ENCODE measurements at places on chromosomes 3 and 15.

DNA sequence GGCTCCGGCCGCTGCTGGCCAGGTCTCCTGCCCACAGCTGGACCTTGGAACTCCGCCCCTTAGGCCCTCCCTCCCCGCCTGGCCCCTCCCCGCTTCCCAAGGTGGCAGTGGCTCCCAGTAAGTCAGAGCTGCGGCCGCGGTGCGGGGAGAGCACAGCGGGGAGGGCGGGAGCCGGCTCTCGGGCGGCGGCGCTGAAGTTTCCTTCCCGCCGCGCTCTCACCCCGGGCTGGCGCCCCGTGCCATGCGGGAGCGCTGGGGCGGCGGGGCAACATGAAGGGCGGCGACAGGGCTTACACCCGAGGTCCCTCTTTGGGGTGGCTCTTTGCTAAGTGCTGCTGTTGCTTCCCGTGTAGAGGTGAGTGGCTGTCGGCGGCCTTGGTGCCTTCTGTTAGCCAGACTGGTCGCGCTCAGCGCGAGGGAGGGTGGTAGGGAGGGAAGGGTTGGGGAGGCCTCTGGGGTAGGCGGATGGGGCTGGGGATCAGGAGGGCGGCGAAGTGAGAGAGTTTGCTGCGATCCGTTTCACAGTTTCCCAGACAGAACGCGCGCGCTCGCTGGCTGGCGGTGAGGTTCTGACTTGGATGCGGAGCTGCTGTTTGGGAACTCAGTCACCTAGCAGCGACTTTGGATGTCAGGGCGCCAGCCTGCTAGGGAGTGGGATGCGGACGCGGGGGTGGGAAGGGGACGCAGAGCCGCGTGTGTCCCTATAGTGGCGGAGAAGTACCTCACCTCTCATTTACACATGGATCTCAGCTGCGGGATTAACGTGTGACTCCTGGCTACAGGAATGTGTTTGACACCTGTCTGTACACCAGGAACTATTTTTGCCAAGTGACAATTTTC lies 145.5 kb upstream of the UMPS start:
- no peak for DNase-seq

- DNase-seq, result no peak
Measured at GRCh38 chr15:76206325-76206976, 104.8 kb downstream of the ETFA start.

DNA sequence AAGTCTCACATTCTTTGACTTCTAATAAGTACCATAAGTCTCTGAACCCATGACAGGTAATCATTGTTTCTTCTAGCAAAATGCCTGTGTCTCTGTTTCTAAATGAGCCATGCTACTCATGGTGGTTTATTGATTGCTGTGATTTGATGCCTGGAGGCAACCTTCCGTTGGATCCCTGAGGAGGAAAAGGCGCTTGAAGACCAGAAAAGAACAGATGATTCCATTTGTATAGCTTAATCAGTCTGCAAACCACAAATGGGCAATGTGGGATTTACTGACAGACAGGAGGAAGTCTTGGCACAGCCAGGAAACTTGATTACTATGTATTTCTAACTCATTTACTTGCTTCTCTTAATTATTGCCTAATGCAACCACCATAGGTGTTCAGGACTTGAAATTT lies 103.1 kb upstream of the MRPL3 start:
- DNase-seq, result no peak

DNA sequence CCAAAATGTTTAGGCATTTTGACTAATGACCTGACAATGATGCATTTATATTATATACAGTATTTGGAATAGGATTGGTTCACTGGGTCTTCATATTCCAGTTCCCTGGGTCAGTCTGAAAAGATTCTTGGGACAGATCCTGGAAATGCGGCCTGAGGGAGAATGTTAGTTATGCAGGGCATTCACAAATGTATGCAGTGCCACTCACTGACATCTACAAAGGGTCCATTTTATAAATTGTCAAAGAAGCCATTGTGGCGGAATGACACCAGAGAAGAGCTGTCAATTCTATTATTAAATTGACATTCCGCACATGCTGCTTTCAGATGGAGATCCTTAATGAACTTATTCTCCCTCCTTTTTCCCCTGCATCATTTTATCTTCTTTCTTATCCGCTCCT lies 176.6 kb downstream of the VGLL3 start:
- DNase-seq, result no peak

DNA sequence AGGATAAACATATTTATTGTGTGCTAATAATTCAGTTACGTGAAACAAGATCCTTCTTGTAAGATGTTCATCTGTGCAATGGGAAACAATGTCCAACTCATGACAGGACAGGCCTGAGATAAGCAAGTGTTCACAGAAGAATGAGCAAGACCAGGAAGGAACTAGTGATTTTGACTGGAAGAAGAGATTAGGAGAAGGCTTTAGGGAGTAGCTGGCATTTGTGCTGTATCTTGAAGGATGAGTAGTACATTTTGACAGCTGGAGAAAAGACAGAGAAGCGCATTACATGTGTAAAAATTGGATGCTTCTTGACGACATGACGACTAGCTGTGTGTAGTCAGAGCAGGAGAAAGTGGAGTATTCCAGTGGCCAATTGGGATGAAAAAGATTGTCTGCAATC lies 48.4 kb downstream of the GBE1 start:
- no peak for DNase-seq

DNA sequence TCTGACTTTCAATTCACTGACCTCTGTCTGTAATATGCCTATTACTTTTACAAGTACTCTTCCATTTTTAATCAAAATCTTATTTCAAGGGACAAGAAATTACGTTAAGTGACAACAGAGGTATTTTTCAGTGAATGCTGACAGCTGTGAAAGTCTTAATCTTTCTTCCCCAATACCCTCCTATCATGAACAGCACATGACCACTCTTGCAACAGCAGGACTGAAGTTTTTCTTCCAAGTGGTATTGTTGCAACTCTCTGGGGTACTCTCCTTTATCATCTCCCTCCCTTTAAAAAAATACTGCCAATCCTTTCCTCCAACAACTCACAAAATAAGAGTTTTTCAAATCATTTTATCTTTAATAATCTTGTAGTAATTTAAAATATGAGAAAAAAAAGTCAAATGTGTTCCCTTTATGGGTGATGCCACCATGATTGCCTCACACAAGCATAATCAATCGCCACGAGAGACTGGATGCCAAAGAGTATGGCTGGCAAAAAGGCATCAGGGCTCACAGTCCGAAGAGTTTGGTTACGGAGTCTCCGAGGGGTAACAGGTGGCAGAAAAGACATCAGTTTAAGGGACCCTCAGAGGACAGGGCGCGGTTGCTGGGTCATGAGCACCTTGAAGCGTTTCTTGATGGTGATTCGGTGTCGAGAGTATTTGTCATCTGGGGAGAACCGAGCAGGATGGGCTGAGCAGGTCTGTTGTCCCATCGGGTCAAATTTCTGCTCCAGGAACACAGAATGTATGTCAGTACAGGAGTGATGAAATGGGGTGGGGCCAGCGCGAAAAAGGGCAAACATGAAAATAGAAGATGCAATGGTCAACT lies 1.3 kb downstream of the NOP10 start:
- DNase-seq, result no peak

DNA sequence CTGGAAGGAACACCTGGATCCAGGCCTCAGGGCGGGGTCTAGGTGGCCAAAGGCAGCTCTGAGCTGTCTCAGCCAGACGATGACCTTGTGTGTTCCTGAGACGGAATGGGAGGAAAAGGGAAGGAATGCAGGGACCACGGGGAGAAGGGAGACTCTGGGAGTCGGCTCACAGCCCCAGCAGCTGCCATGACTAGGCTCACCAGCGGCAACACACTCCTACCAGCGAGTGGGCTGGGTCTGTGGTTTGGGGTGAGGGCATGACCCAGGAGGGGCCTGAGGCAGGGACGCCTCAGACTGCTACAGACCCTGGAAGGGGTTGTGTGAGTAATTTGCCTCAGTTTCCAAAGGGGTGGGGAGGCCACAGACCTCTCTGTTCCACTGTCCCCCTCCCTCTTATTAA lies 19.8 kb downstream of the IQSEC1 start:
- DNase-seq, result no peak

GRCh38 chr3:159319156-159319555 lies 517.3 kb downstream of the MFSD1 start:
- no peak for DNase-seq

- no peak for DNase-seq
Measured at GRCh38 chr3:13107661-13108060, 34.4 kb upstream of the IQSEC1 start.

GRCh38 chr3:58539626-58540025 lies 2.6 kb upstream of the ACOX2 start:
- DNase-seq, result no peak

DNA sequence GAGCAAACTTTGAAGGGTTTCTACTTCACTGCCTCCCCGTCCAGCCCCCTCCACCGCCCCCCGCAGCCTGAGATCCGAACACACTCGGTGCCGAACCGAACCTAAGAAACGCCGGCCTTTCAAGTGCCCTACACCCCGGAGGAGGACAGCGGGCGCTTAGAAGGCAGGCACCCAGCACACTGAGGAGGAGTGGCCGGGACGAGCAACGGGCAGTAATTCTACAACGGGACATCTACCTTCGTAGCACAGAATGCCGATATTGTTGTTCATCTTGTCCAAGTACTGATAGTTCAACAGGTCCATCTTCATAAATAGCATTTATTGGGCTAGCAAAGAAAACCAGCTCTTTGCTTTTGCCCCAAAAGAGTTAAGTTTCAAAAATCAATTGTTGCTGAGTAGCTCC lies 513 bp downstream of the VGLL4 start:
- no peak for DNase-seq

DNA sequence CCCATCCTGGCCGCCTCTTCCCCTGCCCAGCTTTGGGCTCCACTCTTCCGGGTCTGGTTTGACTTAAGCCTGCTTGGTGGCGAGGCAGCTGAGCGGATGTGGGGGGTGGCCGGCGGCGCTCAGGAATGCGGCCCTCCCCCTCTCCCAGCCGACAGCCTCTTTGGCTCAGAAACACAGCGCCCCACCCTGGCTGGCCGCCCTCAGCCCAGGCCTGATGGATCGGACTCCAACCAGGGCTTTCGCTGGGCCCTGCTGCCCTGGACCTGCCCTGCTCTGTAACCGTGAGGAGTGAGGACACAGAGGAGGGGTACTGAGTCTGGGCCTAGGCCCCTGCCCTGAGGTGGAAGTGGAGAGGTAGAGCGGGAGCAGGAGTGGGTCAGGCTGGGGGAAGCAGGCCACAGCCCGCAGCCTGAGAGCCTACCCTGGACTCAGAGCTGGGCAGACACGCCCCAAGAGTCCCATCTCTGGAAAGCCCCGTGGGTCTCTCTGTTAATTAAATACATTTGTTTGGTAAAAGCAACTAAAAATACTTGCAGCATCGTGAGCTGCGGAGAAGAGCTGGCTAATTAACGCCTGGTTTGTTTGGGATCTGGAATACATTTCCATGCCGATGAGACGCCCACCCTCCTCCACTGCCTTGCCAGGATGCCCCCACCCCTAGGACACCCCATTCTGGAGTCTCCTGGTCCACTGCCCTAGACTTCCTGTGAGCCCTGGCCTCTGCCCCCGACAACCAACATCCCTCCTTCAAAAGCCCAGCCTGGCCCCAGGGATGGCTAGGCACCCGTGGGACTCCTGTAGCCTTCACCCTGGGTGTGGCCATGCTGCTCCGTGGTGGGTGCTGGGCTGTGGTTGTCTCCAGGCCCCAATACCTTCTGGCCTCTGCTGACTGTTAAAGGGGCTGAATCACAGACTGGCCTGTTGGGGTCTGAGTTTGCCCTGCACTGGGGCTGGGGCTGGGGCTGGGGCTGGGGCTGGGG lies 19.6 kb downstream of the PLXNA1 start:
- DNase-seq, result no peak

DNA sequence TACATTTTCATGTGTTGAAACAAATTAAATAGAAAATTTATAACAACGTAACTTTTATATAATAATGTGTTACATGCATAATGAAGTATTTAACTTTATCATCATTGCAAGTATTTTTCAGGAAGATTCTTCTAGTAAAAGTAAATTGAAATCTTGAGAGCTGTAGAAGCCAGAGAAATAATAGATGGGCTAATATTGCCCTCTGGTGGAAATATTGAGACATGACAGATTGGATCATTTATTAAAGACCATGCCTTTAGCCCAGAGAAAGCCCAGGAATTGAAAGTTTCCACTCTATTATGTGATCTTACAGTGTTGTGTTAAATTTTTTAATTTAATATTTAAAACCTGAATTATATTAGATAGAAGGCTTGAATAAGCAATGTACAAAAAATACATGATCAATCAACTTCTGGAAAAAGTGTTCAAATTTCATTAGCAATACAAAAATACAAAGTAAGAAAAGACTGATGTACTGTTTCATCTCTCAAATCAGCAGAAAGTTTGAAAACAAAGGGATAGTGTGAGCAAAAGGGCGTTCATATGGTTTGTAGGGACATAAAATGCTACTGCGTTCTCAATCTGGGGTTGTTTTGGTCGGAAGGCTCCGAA lies 52.7 kb upstream of the SPTSSB start:
- DNase-seq, result no peak

DNA sequence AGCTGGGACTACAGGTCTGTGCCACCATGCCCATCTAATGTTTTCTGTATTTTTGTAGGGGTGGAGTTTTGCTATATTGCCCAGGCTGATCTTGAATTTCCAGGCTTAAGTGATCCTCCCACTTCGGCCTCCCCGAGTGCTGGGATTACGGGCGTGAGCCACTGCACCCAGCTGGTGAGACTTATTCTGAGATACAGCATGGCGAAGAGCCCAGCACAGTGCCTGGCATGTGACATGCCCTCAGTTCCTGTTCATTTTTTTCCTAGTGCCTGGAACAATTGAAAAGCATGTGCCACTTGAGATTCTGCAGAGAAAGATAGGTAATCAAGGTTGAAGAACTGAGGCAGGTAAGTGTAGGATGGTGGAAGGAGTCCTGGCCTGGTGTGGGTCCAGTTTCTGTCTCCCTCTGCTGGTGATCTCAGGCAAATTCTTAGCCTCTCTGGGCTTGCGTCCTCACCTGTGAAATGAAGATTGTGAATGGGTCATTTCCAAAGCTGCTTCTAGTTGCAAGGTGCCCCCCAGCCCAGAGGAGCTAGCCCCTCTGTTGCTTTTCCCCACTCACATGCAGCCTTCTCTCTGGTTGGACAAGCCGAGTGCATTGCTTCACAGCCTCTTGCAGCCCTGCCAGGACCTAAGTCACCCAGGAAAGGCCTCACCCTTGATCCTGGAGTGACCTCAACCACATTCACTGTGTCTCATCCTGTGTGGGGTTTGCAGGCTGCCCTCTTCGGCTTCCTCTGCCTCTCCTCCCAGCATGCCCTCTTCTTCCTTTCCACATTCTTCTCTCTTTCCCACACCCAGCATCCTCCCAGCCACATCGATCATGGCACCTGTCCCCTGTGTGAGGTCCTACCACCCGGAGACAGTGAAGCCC lies 4.3 kb upstream of the RHCG start:
- no peak for DNase-seq

GRCh38 chr3:51371943-51372557 lies 13.0 kb upstream of the MANF start:
- no peak for DNase-seq

GRCh38 chr15:85430406-85431204 lies 50.2 kb downstream of the AKAP13 start:
- no peak for DNase-seq

- DNase-seq, result no peak
Measured at GRCh38 chr3:25604107-25604805, 60.5 kb downstream of the TOP2B start.
